ENCODE measurements at places on chromosomes 2 and 18.

DNA sequence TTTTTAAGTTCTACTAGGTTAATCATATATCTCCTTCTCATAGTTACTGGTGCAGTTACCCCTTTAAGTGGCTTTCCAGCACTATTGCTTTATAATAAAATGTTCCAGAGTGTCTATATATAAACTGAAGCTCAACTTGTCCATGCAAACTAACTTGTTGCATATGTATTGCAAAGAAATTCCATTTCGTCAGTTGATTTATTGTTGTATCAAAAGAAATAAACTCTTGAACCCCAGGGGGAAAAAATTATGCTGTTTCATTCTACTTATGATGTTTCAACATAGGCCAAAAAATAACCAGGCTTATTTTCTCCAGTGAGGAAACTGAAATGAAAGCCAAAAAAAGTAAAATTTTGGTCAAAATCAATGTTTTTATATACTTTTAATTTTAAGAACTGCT lies 491.9 kb downstream of the NR4A2 start:
- no peak for DNase-seq

DNA sequence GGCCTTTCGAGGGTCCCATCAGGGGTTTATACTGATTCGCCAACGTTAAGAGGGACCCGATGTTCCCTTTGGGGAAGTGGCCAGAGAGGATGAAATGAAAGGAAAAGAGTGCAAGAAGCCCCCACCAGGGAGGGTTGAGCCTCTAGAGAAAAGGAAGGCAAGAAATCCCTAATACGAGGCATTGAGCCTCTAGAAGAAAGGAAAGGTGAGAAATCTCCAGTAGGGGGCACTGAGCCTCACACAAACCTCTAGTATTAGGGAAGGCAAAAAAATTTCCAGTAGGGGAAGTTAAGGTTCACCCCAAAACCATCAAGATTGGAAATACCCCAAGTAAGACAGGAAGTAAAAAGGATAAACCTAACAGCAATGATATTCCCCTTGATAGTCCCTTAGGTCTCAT lies 9.8 kb upstream of the SAP130 start:
- no peak for DNase-seq

GRCh38 chr18:42196651-42197050 lies 241.6 kb downstream of the PIK3C3 start:
- no peak for DNase-seq

DNA sequence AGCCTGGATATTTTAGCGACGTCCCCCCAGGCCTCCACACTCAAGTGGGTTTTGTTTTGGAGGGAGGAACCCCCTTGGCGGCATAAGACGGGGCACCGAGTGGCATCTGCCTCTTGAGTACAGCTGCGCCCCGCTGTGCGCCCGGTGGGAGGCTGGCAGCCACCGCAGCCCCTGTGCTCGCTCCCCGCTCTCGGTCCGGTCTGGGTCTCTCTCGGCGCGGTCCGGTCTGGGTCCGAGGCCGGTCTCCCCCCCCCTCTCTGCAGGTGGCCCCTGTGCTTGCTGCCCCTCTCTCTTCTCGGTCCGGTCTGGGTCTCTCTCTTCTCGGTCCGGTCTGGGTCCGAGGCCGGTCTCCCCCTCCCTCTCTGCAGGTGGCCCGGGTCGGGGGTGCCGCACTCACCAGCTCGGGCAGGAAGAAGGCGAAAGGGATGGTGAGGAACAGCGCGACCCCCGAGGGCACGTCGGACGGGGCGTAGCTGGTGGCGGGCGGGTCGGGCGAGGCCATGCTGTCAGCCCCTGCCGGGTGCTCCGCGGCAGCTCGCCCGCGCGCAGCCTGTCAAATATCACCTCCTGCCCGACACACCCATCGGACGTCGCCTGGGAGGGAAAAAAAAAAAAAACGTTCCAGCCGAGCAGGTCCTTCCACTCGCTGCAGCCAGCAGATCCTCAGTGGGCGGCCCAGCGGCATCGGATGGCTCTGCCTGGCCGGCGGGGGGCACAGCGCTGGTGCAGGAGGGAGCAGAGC lies at the start of gene MALL:
TSS of gene MALL (minus strand) at position 532 of the 742 bp plus-strand sequence. CDS start at position 502, 30 bp downstream.
- no peak for DNase-seq

DNA sequence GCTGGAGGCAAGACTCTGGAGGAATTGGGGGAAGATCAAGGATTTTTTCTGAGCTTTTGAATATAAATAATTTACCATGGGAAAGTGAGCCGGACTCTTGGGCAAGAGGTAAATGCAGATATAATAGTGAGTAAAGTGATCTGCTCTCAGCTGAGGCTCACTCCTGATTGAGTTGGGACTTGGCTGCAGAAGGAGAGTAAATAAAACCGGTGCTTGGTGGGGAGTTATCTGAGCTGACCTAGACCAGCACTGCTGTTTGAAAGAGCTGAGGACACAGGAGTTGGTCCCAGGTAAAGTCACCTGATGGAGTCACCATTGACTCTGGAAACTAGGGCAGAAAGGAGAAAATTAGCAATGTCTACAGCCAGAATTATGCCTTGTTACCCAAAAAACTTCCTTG lies 57.3 kb upstream of the LRPPRC start:
- no peak for DNase-seq

GRCh38 chr2:171667041-171667440 lies 20.2 kb upstream of the DYNC1I2 start:
- DNase-seq = no peak

GRCh38 chr2:159953136-159953823 lies 109.1 kb downstream of the PLA2R1 start:
- no peak for DNase-seq

DNA sequence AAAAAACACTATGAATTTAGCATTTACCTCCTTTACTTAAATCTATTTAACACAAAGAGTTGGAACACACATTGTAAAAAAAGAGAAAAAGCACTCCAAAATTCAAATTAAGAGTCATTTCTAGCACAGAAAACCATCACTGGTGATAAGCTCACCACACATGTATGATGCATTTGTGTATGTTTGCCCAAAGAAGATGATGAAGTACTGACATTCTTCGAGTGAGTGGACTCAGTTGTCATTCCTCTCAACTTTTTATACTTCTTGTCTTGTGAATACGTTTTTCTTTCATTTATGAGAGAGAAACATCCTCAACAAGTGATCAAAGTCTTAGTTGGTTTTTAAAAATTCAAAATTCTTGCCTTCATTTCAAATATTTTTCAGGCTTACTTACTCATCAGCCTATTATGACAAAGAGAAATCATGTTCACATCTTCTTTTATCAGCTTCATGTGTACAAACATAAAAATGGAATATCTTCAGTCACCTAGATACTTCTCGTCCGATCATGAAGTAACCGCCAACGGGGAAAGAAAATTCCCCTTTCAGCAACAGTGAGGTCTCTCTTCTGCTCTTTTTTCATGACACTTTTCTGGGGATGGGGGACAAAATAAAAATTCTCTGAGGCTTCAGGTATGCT lies 1.5 kb downstream of the DSEL start:
- DNase-seq = no peak

DNA sequence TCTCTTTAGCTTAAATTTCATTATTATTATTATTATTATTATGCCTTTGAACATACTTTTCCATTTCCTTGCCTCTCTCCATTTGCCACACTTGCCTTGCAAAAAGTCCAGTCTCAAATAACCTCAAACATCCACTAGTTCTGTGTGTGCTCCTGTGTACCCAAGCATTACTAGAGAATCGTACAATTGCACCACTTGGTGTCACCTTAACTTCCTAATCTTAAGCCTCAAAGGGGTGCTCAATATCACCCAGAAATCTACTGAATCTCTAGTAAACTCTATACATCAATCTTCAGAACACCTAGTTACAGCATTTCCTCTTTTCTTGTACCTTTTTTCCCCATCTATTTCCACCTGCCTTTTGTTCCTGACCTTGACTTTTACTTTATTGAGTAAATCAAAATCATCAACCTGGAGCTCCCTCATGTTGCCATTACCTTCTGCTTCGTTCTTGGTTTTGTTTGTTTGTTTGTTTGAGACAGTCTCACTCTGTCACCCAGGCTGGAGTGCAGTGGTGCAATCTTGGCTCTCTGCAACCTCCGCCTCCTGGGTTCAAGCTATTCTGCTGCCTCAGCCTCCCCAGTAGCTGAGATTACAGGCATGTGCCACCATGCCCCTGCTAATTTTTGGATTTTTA lies 12.5 kb upstream of the SOS1 start:
- DNase-seq = no peak

DNA sequence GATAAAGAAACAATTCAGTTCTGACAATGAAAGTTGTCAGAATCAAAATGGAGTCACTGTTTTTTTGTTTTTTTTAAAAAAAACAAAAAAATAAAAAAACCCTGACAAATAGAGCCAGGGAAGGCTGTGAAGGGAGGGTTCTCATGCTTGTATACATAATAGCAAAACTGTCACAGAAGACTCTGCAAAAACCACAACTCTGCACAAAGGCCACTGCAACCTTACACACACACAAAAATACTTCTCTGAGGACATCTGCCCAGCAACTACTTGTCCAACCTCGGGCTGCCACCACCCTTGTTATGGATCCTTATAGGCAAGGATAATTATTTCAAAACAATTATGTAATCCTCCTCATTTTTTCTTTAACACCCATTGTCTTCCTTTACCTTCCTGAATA lies 41.9 kb upstream of the C2orf66 start:
- no peak for DNase-seq

- no peak for DNase-seq
Observed at GRCh38 chr2:197705912-197706838, 1.0 kb downstream of the MARS2 start.

GRCh38 chr2:27092696-27093429 lies 6.3 kb downstream of the KHK start:
- no peak for DNase-seq

DNA sequence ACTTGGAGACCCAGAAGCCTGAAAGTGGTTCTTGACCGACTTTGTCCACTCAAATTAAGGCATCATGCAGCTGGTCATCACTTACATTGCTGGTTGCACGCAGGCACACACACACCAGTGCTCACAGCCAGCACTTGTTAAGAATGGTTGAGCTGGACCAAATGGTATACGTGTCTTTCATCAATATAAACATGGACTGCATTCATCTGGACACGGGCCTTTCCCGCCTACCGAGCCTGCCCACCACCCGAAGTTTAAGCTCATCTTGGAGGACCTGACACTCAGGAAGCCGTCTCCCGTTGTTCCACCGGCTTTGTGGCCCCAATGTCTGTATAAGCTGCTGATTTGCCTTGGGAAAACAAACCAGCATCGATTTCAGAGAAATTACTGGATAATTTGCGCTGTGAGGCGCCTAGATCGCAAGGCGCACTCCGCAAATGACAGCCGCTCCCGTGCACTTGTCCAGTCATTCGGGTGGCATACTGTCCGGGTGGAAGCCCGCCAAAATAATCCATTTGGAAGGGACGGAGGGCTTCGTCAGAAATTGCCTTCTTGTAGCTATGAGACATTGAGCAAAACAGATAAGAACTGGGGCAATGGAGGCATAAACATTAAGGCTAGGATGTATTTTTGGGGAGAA lies 40.1 kb upstream of the AKAIN1 start:
- DNase-seq = no peak

DNA sequence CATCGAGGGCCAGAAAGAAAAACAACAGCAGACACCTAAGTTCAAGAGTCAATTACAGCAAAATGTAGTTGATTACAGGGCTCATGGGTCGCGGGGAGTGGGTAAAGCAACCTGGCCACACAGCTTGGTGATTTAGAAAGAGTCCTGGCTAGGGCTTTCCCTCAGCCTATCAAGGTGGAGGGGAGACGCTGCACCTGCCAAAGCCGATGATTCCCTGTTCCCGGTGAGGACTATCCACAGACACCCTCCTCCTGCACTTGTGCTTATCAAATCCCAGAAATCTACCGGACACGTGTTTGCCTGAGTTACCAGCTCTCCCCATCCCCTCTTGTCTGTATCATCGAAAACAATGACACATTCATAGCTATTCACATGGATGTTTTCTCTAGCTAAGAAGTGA lies 7.0 kb upstream of the SOX11 start:
- no peak for DNase-seq

- DNase-seq = no peak
Observed at GRCh38 chr18:45505497-45506206, 109.6 kb upstream of the SLC14A2 start.

GRCh38 chr2:150431561-150432311 lies 55.7 kb downstream of the RND3 start:
- no peak for DNase-seq

DNA sequence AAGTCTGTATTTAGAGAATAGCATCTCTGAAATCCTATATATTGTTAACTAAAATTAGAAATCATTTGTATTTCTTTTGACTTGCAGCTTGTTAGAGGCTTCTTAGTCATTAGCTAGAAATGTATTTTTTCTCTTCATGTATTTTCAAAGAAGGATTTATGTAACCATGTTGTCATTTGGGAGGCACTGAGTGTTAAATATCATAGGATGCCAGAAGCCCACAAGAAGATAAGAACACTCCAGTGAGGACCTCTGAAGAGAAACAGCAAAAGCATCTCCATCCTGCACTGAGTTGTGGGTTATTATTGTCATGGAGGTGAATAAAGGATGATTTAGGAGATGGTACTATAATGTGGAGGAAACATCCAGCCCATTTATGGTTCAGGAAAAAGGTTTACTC lies 93.5 kb downstream of the UBE2E3 start:
- no peak for DNase-seq

DNA sequence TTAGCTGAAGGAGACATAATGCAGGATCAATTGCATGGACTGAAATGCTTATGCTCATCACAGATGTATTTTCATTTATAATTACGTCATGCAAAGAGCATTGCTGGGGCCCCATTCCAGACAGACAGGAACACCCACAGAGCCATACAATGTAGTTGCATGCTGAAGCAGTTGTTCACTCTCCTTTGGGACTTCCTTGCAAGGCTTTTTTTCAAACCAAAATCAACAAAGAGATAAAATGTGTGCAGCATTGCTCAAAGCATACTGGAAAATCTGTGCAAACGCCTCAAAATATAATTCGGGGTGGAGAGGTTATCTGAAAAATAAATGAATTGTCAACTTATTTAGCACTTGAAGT lies 463.2 kb downstream of the CDH2 start:
- DNase-seq = no peak

- peak; percentile 80 for DNase-seq
Observed at GRCh38 chr18:9914584-9915290, 921 bp downstream of the VAPA start.

DNA sequence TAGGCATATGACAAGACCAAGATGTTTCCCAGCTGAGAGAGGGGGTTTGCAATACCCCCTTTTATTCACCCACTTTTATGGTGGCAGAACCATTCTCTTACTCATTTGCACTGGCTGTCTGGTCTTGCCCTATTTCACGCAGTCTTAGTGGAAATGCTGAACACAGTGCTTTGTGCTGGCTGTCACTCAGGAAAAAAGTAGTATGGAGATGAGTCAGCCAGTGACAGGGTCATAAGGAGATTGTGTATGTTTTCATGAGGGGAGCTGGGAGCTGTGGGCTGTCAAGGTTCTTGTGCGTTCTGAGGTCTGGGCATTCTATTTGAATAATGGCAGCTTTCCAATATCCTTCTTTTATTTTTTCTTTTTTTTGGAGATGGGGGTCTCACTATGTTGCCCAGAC lies 10.9 kb upstream of the CNRIP1 start:
- no peak for DNase-seq

GRCh38 chr2:20526708-20527107 lies 79.8 kb downstream of the RHOB start:
- DNase-seq = no peak

Measured in activated CD4-positive, CD25-positive, alpha-beta regulatory T cell treated with anti-CD3 and anti-CD28 coated beads, Interleukin-2, amount 50 U/mL, for 72 hours (primary cell).